ENCODE measurements at places on chromosomes 12 and 14. TPM values are rescaled to one million over a fixed set of nuclear protein-coding genes. Genes with fewer than 3 reads are reported as not detected.

The DLK1 gene
- 0.69 TPM for total RNA-seq

DNA sequence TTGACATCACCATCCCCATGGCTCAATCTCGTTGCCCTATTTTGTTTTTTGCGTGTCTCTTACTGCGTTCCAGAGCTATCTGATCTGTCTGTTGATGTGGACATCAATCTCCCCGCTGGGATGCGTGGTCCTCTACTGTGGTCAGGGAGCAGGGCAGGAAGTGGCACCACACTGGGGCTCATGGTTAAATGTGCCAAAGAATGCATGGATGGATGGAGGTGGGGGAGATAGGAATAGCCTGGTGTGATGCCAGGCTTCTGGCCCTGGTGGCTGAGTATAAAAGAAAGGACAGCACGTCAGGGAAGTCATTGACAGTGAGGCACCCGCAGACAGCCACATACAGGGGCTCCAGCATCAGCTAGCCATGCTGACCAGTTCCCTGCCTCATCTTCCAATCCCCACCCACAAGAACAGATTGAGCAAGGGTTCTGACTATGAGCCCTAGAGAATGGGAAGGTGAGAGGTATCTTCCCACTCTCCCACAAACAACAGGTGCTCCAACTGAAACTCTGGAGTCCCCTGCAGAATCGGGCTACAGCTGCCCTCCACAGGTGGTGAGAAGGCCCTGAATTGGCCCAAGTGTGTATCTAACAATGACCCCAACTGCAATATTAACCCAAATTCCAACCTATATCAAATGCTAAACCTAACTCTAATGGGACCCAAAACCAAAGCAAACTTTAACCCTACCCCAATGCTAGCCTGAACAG, 2.7 kb upstream of the BEGAIN start:
- H3K4me1 ChIP-seq, result peaks cover 5% of the 10 kb centered on the region
- no peak for DNase-seq
- H3K27ac ChIP-seq, result no peak overlapping the region
- no peaks in the 10 kb centered on the region for H3K27me3 ChIP-seq
- no peak overlapping the region for H3K4me3 ChIP-seq

DNA sequence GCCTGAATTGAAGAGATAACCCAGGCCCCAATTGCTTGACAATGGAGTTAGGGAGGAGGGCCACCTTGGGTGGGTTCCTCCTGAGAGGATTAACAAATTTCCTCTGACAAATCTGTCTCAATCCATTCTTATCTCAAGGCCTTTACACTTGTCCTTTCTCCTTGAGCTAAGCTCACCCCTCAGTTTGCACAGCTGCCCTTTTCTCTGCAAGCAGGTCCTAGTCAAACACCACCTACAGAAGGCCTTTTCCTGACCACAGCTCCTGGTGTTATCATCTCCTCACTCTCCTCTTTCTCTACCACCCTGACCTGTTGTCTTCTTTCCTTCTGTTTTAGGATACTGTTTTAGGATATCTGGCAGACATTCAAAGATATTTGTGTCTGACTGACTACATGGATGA, 26.4 kb upstream of the GSC start:
- no peak for DNase-seq
- no peaks in the 10 kb centered on the region for H3K36me3 ChIP-seq
- H3K4me3 ChIP-seq, result no peak overlapping the region
- no peaks in the 10 kb centered on the region for H3K27me3 ChIP-seq
- no peaks in the 10 kb centered on the region for H3K4me1 ChIP-seq

The ESR2 gene
- total RNA-seq, result not detected

The TTC9 gene
- total RNA-seq, result 0.49 TPM

GRCh38 chr12:20150835-20151422, 217.4 kb upstream of the PDE3A start:
- no peaks in the 10 kb centered on the region for H3K36me3 ChIP-seq
- H3K4me3 ChIP-seq, result no peak overlapping the region
- DNase-seq, result no peak
- H3K27ac ChIP-seq, result no peak overlapping the region

The KCTD10 gene
- total RNA-seq, result 55.2 TPM

DNA sequence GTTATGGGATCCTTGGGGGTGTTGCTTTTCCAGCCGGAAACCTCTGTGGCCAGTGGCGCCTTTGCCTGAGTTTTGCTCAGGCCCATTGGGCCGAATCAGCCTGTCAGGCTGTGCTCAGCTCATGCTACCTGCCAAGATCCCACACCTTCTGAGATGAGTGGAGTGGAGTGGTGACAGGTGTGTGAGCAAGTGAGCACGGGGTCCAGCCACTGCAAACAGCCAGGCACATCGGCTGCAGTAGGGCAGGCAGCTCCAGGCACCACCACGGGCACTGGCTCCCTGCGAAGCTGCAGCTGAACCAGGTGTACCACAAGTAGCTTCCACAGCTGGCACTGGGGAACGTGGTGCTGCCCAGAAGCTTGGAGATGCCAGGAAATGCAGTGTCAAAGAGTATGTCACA, 21.1 kb upstream of the WDR89 start:
- no peak overlapping the region for H3K4me3 ChIP-seq
- H3K27ac ChIP-seq, result no peak overlapping the region
- no peak for DNase-seq
- no peaks in the 10 kb centered on the region for H3K4me1 ChIP-seq

- no peak for DNase-seq
- H3K27ac ChIP-seq, result no peak overlapping the region
- no peak overlapping the region for H3K4me3 ChIP-seq
Measured at GRCh38 chr12:27180906-27181505, 63.1 kb upstream of the STK38L start.

Data from Panc1 (cell line).